ENCODE measurements at places on chromosomes 4 and X.

- no peak for DNase-seq
These were observed 245.5 kb upstream of the TLL1 start for GRCh38 chr4:165627548-165627947.

DNA sequence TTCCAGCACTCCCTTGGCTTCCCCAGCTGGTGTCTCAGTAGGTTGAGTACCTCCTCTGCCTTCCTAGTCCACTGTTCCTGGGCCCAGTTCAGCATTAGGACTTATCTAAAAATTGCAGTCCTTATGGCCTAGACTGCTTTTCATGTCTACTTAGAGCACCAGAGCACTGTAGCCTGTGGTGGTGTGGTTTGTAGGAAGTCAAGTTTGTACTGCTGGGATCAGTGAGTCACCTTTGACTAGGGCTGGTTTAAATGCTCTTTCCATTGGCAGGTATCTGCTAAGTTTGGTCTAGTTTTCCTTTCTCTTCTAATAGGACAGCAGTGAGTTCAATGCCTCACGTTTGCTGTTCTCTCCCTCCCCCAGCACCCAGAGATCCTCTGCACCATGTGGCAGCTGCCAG, 233.6 kb upstream of the WDFY3 start:
- peak; percentile 75 for DNase-seq

DNA sequence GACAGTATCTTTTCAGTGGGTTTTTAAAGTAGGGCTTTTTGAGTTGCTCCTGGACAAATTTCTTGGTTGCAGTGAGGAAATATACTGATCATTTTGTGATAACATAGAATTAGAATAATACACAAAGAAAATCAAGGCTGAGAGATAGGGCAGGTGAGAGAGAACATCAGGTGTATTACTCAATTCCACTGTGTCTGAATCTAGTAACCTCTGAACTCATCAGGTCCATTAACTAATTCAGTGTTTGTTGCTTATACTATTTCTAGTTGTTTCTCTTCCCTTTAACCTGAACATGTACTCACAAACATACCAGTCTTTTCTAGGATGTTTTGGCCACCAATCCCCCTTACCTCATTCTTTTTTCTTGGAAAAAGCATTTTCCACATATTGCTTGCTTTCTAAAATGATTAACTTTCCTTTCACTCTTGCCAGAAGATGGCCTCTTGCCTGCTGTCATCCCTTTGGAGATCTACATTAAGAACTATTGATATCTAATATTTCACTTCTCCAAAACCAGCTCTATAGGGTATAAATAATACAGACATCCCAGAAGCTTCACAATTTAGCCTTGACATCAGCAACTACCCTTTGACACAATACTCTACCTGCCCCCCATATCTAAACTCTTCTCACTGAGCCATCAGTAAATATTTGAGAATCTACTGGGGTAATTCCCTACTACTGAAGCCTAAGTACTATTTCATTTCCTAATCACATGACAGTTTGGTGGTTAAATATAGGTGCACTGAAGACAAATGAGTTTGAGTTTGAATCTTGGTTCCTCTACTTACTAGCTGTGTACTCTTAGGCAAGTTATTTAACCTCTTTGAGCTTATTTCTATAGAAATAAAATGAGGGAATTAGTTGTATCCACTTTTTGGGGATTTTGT, 470.8 kb upstream of the IGFBP7 start:
- no peak for DNase-seq

DNA sequence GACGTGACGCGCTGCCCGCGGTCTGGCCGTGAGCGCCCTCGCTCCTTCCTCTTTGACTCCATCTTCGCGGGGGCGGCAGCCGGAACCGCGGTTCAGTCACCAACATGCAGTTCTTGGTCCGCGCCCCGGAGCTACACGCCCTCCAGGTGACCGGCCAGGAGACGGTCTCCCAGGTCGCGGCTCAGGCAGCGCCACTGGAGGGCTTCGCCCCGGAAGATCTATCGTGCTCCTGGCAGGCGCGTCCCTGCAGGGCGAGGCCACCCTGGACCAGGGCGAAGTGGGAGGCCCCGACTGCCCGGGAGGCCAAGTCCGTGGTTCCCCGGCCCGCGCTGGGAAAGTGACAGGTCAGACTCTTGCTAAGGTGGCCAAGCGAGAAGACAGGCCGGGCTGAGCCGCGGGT, 2.9 kb downstream of the TRIML2 start:
- no peak for DNase-seq

DNA sequence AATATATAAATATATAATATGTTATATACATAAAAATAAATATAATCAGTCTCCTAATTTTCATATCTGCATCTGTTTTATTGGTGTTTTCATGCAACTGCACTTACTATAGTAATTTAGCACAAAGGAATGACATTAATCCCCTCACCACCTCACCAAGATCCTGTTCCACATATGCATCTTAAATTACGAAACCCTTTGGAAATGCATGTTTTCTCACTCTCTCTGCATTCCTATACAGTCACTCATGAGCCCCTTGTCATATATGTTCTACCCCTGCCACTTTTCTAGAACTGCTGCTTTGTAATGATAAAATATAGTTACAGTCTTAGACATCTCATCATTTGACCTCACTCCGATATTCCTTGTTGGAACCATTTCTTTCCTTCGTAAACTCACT, 728.7 kb upstream of the SLIT2 start:
- no peak for DNase-seq

DNA sequence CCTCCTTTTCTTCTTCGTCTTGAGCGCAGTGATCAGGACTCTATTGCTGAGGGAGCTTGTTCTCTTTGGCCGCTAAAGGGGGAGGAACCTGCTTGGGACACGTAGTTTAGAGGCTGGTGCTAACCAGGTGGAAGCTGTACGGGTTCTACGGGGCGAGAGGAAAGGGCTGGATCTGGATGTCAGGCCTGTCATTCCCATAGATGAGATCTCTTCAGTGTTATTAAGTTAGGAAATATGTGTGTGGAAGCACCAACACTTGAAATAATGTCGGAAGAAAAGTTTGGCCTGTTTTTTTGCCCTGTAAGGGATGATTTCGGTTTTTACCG, 643 bp downstream of the SRP72 start:
- peak; percentile 66 for DNase-seq

- no peak for DNase-seq
These were observed 317.1 kb downstream of the STK32B start for GRCh38 chr4:5368426-5368825.

DNA sequence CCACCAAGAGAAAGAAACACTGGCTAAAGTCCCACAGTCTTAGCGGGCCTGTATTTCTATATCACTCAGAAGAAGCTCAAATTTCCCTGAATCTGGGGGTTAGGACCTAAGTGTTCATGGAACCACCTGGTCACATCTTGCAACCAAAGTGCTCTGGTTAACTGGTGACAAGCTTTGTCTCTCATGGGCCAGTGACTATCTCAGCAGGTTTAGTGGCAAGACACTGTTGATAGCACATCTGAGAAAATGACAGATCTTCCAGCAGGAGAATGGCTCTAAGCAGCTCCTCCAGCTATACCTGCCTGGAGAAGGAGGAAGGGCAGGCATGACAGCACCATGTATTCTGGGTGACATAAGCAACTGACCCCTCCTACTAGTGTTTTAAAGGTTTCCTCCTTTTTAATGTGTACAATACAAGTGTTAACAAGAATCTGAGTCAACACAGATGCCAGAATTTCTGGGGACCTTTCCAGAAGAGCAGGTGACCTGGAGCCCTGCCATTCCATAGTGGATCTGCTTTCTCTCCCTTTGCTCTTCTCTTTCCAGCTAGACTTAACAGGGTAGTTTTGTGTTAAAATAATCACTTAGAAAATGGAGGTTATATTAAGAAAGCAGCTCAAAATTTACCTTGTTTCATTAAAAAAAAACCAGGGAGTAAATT, 17.3 kb upstream of the QRFPR start:
- DNase-seq = no peak

DNA sequence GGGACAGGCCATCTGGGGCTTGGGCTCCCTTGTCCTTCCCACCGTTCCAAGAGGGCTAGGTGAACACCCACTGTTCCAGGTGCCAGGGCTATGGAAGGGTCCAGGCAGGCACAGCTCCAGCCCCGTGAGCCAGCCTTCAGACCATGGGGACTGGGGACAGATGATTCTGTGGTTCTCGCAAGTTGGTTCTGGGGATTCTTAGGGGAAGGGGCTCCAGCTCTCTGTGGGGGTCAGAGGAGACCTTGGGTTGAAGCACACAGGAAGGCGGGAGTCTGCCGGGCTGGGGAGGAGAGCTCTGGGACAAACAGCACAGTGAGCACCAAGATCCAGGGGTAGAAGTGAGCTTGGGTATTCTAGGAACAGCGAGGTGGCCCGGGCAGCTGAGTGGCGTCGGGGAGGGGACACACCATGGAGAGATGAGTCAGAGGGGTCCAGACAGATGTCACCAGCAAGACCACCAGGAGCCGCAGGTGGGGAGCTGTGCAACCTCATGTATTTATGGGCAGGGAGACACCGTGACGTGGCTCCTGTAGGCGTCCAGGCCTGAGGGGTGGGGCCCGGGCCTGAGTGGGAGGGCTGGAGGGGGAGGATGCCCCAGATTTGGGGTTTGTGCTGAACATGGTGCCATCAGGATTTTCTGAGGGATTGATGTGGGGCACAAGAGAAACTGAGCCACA, 48.8 kb upstream of the HMX1 start:
- no peak for DNase-seq

- DNase-seq = no peak
These were observed 907.1 kb downstream of the RPA4 start for GRCh38 chrX:97790850-97791249.

- no peak for DNase-seq
These were observed 4.6 kb upstream of the SOWAHD start for GRCh38 chrX:119753639-119754257.

DNA sequence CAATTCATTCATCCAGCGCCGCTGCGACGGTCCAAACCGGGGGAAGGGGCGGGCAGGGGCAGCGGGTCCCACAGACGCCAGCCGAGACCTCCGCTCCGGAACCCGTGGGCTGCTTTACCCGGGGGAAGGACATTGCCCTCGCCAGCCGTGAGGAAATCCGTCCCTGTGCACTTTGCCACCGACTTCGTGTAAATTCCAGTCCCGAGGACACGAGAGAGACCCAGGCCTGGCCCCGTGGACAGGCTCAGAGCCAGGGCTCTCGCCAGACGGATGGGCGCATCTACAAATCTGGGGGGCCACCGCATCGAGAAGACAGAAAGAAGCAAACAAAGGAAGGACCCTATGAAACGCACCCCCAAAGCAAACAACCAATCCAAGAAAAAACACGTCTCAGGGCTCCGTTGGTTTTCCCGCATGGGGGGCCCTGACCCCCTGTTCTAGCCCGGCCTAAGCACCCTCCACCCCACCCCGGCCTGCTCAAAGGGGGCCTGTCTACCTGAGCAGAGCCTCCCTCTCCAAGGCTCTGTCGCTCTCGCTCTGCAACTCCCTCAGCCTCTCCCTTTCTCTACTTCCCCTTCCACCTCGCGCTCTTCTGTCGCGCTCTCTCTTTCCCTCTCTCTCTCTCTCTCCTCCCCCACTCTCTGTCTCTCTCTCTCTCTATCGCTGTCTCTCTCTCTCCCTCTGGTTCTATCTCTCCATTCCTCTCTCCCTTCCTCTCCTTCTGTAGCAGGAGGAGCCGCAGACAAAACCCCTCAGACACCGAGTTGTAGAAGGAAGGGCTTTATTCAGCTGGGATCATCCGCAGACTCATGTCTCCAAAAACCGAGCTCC, 11.3 kb downstream of the FRG2 start:
- no peak for DNase-seq

DNA sequence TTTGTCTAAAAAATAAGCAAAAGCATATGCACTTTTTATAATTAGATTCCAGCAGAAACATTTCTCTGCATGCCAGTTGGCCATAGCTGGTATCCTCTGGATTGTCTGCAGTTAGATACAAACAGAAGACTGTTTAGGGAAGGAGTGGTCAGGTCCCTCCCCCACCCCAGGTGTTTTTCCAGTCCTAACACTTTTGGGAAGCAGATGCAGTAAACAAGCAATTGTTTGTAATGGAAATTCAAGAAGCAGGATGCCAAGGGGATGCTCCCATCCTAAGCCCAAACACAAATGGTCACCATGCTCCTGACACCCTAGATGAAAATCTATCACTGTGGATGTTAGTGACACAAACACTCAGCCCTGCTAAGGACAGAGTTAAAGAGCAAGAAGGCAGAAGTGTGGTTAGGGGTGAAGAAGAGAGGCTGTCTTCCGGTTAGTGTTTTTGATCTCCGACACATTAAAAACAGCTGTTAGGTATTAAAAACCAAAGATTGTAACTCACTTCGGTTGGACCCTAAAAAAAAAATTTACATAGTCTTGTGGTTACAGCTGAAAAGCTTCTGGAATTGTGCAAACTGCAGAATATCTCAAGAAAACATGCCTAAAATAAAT, 7.9 kb downstream of the LEF1 start:
- DNase-seq = no peak

- DNase-seq = no peak
These were observed 16.8 kb downstream of the STIM2 start for GRCh38 chr4:26877406-26877805.

- no peak for DNase-seq
These were observed 74.5 kb upstream of the IL2 start for GRCh38 chr4:122531038-122531437.

GRCh38 chrX:147884958-147885357, 26.8 kb upstream of the FMR1 start:
- no peak for DNase-seq

DNA sequence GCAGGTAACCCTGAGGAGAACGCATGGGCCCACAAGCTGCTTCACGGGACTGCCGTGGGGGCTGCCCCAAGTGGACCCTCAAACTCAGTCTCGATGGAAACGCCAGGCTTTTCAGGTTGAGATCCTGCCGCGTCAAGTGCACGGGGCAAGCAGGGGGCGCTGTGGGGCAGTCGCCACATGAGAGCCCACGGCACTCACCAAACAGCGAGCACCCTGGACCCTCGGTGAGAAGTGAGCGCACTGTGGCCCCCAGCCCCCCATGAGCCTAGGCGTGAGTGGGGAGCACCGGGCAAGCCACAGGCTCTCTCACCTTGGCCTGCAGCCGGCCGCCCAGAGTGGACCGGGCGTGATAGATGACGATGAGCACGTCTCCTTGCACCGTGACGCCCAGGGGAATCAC, 50.9 kb upstream of the CPLX1 start:
- DNase-seq = no peak

DNA sequence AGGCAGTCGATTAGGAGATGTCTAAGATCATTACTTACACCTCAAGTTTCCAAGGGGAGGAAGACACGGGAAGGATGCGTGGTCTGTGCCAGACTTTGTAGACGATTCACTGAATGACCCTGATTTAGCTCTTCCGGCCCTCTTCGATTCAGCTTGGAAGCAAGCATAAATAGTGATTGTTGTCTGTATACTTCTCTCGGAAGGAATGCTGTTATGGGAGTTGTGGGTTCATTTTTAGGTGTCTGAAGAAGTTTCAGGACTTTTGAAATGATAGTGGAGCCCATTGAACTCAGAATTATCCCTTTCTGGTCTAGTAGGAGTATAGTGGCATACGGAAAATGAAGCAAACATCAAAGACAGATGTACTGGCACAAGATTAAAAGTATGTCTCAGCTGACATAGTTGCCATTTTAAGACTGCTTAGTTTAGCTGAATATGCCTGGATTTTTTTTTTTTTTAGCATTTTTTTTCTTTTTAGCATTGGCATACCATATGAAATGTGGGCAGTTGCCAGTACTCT, 1.0 kb upstream of the ANKRD17 start:
- DNase-seq = no peak

GRCh38 chrX:43225626-43226328, 430.3 kb upstream of the MAOA start:
- no peak for DNase-seq

- no peak for DNase-seq
These were observed 6.5 kb downstream of the SH3BP2 start for GRCh38 chr4:2799224-2799911.

Data from mammary epithelial cell (primary cell).